ENCODE measurements at places on chromosomes 2 and 18.

DNA sequence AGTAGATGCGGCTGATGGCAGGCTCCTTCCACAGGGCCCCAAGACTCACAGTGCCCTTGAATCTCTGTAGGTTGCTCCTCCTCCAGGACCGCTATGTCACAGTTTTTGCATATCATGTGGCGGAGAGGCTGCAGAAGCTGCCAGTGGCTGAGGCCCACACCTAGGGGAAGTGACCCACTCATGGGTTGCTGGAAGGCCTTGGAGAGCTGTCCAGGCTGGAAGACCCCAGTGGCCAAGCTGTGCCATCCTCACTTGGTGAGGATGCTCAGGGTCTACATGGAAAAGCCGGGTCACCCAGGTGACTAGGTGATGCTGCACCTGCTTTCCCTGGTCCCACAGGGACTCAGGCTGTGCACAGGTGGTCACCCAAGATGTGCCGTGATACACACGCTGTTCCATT is 90.6 kb downstream of the SEPTIN10 start:
- DNase-seq = no peak

DNA sequence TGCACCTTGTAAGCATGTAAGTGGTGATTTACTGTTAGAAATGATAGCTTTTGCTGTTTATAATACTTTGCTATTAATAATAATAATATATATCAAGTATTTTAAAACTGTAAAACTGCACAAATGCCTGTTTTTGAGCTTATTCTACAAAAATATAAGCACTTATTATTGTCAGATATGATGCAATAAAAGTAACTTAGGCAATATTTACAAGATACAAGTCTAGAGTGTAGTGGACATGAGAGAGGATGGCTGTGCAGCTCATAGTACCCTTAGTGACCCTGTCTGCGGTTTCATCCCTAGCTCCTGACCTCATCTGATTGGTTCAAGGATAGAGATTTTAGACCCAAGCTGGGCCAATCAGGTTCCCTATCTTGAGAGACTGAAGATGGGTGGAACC is 178.4 kb downstream of the MTX2 start:
- no peak for DNase-seq

GRCh38 chr18:34632321-34632720 is 77.8 kb upstream of the DTNA start:
- no peak for DNase-seq

DNA sequence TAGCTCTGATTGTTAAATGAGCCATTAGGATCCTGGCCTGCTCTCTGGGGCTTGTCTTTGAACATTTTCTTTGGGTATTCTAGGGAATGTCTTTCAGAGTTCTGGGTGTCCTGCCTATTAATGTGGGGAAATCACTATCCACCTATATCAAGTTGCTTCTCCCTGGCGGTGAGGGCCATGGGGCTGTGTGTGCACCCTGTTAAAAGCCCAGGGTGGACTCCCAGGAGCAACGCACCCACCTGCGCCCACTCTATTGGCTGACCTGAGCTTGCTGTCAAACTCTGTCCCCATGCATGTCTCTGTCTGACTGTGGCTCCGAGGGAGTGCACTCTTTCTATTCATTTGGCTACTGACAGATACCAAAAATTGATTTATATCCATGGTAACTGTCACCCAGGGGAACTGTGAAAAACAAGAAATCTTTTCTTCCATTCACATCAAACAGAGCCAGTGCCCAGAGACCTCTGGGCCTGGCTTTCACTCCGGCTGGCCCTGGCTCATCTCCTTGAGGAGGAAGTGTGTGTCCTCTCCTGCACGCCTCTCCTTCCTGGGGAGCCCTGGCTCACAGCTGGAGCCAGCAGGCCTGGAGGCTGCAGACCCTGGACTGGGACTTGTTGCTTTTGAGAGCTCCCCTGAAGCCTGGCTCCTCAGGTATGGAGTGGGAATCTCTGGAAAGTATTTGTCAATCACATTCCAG is 10.5 kb upstream of the TOGARAM2 start:
- DNase-seq = no peak

DNA sequence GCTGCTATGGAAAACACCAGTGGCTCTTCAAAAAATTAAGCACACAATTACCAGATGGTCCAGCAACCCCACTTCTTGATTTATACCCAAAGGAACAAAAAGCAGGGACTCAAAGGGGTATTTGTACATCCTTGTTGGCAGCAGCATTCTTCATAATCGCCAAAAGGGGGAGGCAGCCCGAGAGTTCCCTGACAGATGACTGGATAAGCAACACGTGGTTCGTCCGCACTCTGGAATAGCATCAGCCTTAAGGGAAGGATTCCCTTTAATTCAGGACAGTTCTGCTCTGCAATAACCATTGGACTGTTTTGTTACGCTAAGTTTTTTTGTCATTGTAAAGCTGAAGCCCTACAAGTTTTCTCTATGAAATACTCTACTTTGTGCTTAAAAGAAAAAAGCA is 76.7 kb upstream of the TWIST2 start:
- no peak for DNase-seq

DNA sequence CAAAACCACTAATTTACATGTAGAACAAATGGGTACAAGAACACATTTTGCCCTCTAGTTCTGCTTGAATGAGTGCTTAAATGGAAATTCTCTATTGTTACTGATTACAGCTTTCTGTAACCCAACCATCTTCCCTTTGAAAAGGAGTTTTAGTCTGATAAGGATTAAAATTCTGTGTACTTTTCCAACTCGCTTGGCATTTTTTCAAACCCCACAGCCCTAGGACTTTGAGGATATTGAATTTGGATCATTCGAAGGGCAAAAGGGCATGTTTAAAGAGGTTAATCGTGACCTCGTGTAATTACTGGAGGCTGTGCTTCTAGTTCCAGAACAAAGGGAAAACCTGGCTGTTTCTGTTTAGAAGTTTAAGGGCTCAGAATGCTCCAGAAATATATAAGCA is 432.3 kb downstream of the PID1 start:
- DNase-seq = no peak

- no peak for DNase-seq
Measured at GRCh38 chr2:202064881-202065230, 8.2 kb upstream of the KIAA2012 start.

GRCh38 chr2:67079729-67080128 is 317.4 kb upstream of the ETAA1 start:
- no peak for DNase-seq

DNA sequence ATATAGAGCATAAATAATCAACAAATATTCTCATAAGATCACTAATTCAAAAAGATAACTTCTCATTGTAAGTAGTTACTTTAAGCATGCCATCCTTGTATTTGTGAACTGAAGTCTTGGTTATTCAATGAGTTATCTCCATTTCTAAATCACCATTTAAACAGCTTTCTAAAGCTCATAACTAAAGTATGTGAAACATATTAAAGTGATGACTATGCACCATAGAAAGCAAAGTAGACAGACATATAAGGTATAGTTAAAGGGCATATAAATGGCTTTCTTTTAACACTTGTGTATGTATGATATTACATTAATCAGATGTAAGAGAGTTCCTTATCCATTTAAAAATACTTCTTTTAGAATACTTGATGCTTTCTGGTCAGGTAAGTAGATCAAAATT is 83.5 kb downstream of the IKZF2 start:
- no peak for DNase-seq

GRCh38 chr2:31401580-31401979 is 13.0 kb downstream of the XDH start:
- no peak for DNase-seq

GRCh38 chr2:27091746-27092695 is 5.4 kb downstream of the KHK start:
- DNase-seq = no peak

DNA sequence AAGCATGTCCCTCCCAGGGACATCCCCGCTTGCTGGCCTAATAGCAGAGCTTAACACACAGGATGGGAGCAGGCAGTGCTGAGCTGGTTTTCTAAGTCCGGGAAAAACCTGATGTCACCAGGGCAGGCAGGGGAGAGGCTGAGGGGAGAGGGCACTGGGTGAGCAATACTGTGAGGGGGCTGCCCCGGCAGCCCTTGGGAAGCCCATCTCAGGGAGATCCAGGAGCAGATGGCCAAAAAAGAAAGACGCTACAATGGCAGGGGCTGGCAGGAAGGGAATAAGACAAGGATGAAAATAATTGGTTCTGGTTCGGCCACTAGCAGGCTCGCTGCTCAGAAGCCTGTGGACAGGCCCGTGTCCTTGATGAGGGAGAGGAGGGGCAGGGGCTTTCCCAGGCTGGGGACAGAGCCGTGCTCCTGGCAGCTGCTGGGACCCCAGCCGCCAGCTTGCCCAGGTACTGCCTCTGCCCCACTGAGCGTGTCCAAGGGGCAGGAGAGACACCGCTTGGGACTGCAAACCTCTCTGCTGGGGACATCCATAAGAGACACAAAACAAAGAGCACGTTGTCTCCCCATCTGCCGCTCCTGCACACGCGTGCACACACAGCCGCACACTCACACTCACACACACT is 30.2 kb downstream of the SMAD7 start:
- no peak for DNase-seq

DNA sequence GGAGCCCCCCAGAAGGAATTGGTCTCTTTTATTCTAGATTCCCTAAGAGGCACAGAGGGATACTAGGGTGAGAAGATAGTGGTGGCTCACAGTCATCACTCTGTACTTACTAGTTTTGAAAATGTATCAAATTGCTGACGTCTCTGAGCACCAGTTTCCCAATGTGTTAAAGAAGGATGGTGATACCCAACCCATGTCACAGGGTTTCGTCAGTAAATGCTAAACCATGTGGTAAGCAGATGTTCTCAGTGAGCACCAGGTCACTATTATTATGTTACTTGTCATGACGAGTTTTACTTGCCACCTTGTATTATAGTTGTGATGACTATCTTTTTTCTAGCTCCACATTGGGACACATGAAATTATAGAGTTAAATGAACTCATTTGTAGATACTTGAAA is 54.7 kb downstream of the NEDD4L start:
- no peak for DNase-seq

DNA sequence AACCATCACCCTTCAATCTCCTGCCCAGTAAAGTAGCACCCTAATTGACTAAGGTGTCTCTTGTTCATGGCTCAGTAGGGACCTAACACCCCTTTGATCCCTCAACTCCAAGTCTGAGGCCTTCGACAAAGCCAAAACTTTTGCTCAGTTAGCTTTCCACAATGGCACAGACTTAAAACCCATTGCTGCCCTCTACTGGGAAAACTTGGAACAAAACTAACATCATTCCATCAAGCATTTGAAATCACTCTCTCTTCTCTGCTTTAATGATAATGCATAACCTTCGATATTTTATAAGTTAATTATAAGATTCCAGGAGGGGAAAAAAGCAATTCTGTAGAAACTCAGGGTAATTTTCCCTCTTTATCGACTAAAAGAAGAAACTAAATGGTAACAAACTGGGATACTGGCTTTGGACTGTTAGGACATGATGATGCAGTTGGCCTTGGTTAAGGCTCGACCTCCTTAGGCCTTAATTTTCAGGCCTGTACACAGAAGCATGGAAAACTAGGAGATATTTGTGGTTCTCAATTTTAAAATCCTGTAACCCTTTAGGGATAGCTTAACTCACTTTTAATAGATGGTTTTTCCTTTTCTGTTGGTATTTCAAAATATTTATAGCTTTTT is 127.8 kb downstream of the STK39 start:
- DNase-seq = peak; percentile 53

GRCh38 chr18:76351961-76352581 is 143.0 kb downstream of the ZNF516 start:
- peak; percentile 69 for DNase-seq

DNA sequence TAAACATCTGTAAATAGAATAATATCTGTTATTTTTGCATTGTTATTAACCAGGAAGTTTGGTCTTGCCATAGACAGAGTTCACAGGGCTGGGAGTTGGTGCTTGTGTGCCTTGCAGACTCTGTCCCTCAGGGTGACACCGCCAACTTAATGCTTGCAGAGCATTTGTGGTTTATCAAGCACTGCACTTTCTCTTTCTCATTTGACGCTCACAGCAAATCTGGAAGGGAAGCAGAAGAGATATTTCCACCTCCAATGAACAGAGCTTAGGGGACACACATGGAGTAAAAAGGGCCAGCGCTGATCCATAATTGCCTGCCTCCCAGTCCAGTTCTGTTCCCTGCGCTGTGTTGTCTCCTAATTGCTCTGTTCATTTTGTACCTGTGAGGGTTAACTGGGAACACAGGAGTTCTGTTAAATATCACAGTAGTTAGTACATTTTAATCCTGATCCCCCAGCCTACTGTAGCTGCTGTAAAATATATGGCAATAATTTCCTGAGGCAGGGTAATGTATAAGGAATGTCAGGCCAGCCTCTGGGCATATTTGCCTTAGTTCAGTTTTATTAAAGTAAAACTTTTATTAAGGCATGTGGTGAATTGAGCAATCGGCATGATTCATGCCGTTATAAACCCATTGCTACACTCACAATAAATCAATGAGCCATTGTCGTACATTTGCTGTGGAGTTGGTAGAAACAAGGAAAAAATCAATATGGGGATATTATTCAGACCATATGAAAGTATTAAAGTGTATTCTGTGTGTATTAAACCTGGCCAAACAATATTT is 182.5 kb upstream of the OSR1 start:
- DNase-seq = no peak

- no peak for DNase-seq
Measured at GRCh38 chr2:61419129-61419528, 51.8 kb downstream of the USP34 start.

- DNase-seq = no peak
Measured at GRCh38 chr18:52152036-52152435, 188.0 kb upstream of the DCC start.

Measured in renal cortex interstitium (tissue), 15 donors.